Thoracic aorta (tissue), 2 donors: ENCODE measurements at places on chromosomes 4 and X. TPM values are rescaled to one million over a fixed set of nuclear protein-coding genes. Genes with fewer than 3 reads are reported as not detected.

GRCh38 chrX:140507223-140507981, 2.5 kb upstream of the SOX3 start:
- DNase-seq: no peak
- peaks cover 14% of the 10 kb centered on the region for H3K4me1 ChIP-seq
- H3K27me3 ChIP-seq: no peaks in the 10 kb centered on the region
- H3K36me3 ChIP-seq: no peaks in the 10 kb centered on the region
- H3K4me3 ChIP-seq: no peak overlapping the region

- no peak for DNase-seq
- H3K4me1 ChIP-seq: peaks cover 61% of the 10 kb centered on the region
- no peak overlapping the region for H3K4me3 ChIP-seq
- H3K36me3 ChIP-seq: no peaks in the 10 kb centered on the region
Measured at GRCh38 chr4:88814043-88814617, 116.5 kb upstream of the NAP1L5 start.

DNA sequence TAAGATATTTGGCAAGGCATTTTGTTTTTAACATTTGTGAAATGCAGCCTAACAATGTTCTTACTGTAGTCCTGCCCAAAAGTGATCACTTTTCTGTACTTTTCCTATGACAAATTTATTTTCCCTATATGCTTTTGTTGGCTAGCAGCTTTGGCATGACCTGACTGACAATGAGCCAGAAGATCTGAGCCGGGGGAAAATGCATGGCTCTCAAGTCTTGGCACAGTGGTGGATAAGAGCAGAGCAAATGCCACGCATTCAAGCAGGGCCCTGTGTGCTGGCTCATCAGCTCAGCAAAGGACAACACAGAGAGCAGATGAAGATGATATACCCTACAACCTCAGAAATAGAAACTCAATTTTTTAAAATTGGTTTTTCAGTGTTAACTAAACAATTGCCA, 187.3 kb downstream of the ANAPC10 start:
- no peaks in the 10 kb centered on the region for H3K36me3 ChIP-seq
- H3K4me1 ChIP-seq: peaks cover 2% of the 10 kb centered on the region
- no peaks in the 10 kb centered on the region for H3K27me3 ChIP-seq
- H3K4me3 ChIP-seq: no peak overlapping the region
- no peak overlapping the region for H3K27ac ChIP-seq

- DNase-seq: no peak
- H3K27me3 ChIP-seq: no peaks in the 10 kb centered on the region
- H3K36me3 ChIP-seq: no peaks in the 10 kb centered on the region
- peak overlapping the region; percentile 3 for H3K4me3 ChIP-seq
- no peak overlapping the region for H3K27ac ChIP-seq
- H3K4me1 ChIP-seq: no peaks in the 10 kb centered on the region
Measured at GRCh38 chr4:142558851-142559250, 287.2 kb downstream of the INPP4B start.

- H3K27ac ChIP-seq: no peak overlapping the region
- no peaks in the 10 kb centered on the region for H3K27me3 ChIP-seq
- H3K36me3 ChIP-seq: no peaks in the 10 kb centered on the region
- DNase-seq: no peak
Measured at GRCh38 chr4:88240297-88240714, 44.1 kb downstream of the PPM1K start.

GRCh38 chr4:33989820-33990443, 2254.4 kb downstream of the ARAP2 start:
- H3K4me3 ChIP-seq: no peak overlapping the region
- no peak for DNase-seq
- H3K27me3 ChIP-seq: no peaks in the 10 kb centered on the region
- no peaks in the 10 kb centered on the region for H3K36me3 ChIP-seq

DNA sequence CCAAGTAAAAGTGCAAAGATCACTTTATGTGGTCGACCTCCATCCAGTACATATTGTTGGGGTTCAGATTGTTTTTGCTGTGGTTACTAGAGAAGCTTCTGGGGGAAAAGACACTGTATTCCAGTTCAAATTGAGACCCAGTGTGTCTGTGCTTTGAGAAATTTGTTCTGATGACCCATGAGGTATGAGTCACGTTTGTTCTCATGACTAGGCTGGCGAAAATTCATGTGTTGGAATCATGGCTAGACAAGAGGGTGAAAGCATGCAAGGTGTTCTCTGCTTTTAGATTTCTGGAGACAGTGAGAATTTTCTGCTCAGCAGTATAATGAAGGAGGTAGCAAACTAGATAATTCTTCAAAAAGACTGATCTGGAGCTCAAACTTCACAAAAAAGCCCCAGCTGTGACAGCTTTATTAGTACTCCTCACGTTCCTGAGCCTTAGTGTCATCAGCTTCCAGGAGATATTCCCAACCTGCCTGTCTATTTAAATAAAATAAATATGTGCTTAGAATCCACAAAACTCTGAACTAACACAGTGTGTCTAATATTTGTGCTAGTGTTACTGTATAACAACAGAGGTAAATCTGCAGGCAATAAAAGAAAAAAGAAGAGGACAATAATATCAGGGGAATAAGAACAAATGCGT, 24.4 kb upstream of the FAM47B start:
- H3K4me3 ChIP-seq: no peak overlapping the region
- no peak for DNase-seq
- no peaks in the 10 kb centered on the region for H3K27me3 ChIP-seq
- peaks cover 15% of the 10 kb centered on the region for H3K4me1 ChIP-seq
- no peak overlapping the region for H3K27ac ChIP-seq

DNA sequence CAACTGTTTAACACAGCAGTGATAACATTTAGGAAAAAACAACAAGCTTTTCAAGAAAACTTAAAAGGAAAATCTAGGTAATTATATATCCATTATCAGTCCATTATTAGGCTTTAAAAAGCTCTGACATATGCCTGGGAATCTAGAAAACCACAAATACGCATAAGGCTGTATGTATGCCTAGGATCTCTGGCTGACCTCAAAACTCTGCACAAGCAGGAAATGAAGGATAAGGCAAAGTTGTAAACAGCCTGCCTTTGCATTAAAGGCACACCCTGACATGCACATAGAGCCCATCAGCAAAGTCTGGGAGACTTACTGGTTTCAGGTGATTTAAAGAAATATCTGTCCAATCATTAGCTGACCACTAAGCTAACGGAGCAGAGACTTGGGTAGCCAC, 14.0 kb downstream of the TIMP1 start:
- no peak overlapping the region for H3K4me3 ChIP-seq
- H3K36me3 ChIP-seq: no peaks in the 10 kb centered on the region
- no peaks in the 10 kb centered on the region for H3K27me3 ChIP-seq

GRCh38 chr4:157052429-157053040, 23.4 kb upstream of the GLRB start:
- DNase-seq: no peak
- no peaks in the 10 kb centered on the region for H3K36me3 ChIP-seq
- peaks cover 4% of the 10 kb centered on the region for H3K4me1 ChIP-seq
- H3K27me3 ChIP-seq: no peaks in the 10 kb centered on the region
- H3K4me3 ChIP-seq: no peak overlapping the region

DNA sequence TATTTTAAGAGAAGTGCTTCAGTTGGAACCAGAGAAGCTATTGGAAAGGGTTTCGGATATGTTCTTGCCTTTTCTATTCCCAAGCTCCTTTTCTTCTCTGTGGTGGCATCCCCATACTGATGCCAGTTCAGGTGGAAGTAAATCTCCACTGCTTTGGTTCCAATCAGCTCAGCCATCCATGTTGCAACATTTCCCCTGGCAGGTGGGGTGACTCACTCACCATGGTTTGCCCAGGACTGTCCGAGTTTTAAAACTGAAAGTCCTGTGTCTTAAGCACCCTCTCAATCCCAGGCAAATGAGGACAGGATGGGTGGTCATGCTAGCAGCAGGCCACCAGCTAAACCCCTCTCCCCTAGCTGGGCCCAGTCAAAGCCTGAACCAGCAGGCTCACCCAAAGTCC, 15.1 kb downstream of the RAI2 start:
- no peak overlapping the region for H3K4me3 ChIP-seq
- H3K27ac ChIP-seq: no peak overlapping the region
- no peaks in the 10 kb centered on the region for H3K36me3 ChIP-seq
- DNase-seq: no peak

- no peaks in the 10 kb centered on the region for H3K4me1 ChIP-seq
- H3K4me3 ChIP-seq: no peak overlapping the region
- H3K36me3 ChIP-seq: no peaks in the 10 kb centered on the region
- no peaks in the 10 kb centered on the region for H3K27me3 ChIP-seq
Measured at GRCh38 chrX:132114607-132115006, 13.2 kb downstream of the FRMD7 start.

- H3K36me3 ChIP-seq: no peaks in the 10 kb centered on the region
- no peak for DNase-seq
- no peaks in the 10 kb centered on the region for H3K27me3 ChIP-seq
- no peak overlapping the region for H3K4me3 ChIP-seq
Measured at GRCh38 chrX:131764216-131764615, 220.3 kb downstream of the OR13H1 start.

GRCh38 chr4:75051431-75051830, 118.5 kb downstream of the PARM1 start:
- no peak overlapping the region for H3K27ac ChIP-seq
- no peak overlapping the region for H3K4me3 ChIP-seq
- no peak for DNase-seq
- no peaks in the 10 kb centered on the region for H3K4me1 ChIP-seq
- H3K27me3 ChIP-seq: no peaks in the 10 kb centered on the region

DNA sequence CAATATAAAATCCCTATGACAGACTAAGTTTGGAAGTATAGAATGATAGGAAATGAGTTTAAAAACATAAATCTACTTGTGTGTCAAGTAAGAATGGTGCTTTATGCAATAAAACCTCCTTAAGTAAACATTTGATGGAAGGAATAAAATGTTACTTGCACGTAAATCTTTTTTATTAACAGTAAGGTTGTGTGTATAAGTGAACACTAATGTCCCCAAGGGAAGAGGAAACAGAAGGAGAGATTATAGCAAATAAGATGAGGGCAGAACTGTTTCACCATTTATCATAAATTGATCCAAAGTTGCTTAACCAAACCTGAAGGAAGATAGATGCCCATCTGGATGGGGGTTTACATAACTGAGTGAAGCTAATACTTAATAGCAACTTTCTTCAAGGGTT, 86.8 kb downstream of the FRMPD4 start:
- H3K27me3 ChIP-seq: no peaks in the 10 kb centered on the region
- H3K4me1 ChIP-seq: no peaks in the 10 kb centered on the region
- H3K36me3 ChIP-seq: no peaks in the 10 kb centered on the region
- DNase-seq: no peak
- H3K4me3 ChIP-seq: no peak overlapping the region
- H3K27ac ChIP-seq: no peak overlapping the region

- no peak for DNase-seq
- H3K27me3 ChIP-seq: peaks cover 13% of the 10 kb centered on the region
- H3K36me3 ChIP-seq: no peaks in the 10 kb centered on the region
Measured at GRCh38 chr4:80195441-80196140, 1.7 kb upstream of the PRDM8 start.

- no peaks in the 10 kb centered on the region for H3K4me1 ChIP-seq
- H3K36me3 ChIP-seq: no peaks in the 10 kb centered on the region
- no peak overlapping the region for H3K27ac ChIP-seq
- no peak overlapping the region for H3K4me3 ChIP-seq
- H3K27me3 ChIP-seq: no peaks in the 10 kb centered on the region
Measured at GRCh38 chrX:69151866-69152284, 13.4 kb downstream of the PJA1 start.

DNA sequence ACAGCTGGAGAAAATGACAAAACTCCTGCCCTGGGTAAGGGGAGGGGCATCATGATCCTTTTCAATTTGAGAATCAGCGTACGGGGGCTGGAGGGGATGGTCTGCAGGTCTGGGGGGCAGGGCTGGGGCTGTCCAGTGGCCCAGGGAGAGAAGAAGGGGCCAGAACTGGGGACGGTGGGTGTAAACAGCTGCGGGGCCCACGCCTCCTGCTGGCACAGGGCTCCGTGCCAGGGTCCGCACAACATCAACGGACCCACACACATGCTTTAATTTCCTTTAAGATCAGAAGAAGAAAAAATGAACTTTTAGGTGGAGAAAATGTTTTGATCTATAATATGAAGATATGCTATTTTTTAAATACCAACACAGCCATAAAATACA, 52.1 kb downstream of the PSAPL1 start:
- no peaks in the 10 kb centered on the region for H3K36me3 ChIP-seq
- no peak overlapping the region for H3K4me3 ChIP-seq
- no peak for DNase-seq
- no peak overlapping the region for H3K27ac ChIP-seq
- H3K27me3 ChIP-seq: no peaks in the 10 kb centered on the region

DNA sequence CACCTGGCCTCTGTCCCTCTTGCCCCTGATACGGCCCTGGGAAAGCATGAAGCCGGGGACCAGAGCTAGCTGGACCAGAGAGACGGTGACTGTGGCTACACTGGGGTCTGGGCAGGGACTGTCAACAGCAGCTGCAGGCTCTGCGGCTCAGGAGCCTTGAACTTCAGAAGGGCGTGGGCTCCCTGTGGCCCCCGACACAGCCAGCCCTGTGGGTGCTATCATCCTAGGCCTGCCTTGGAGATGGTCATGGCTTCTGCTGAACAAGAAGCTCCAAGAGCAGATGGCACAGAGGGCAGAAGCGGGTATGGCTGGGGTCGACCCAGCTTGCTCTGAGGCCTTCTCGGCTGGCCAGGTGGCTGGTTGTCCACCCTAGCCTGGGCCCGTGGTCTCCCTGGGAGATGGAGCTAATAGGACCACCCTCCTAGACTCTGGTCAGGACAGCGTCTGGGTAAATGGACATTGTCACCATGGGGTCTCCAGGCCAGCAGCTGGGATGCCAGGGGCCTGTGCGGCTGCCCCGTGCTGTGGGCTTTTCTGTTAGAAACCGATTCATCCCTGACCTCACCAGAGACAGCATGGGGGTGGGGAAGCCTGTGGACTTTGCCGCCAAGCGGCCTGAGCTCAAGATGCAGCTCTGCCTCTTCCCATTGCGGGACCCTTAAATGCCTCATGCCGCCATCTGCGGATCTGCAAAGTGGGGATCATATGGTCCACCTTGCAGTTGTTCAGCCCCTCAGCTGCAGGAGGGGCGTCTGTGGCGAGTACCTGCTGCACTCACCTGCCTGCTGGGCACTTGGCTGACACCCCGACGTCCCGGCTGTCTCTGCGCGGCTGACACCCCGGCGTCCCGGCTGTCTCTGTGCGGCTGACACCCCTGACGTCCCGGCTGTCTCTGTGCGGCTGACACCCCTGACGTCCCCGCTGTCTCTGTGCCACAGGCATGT, 21.1 kb downstream of the CPZ start:
- no peaks in the 10 kb centered on the region for H3K27me3 ChIP-seq
- no peak overlapping the region for H3K27ac ChIP-seq

The SPANXD gene
- total RNA-seq: not detected

The TBC1D9 gene
- total RNA-seq: 17.5 TPM

The RTL9 gene
- total RNA-seq: 0.27 TPM

The PNMA6F gene
- total RNA-seq: not detected

The PHF8 gene
- total RNA-seq: 32.9 TPM

The RPL34 gene
- total RNA-seq: 442 TPM

The MAGEA2B gene
- not detected for total RNA-seq

The XAGE2 gene
- not detected for total RNA-seq

The DAPP1 gene
- 1.6 TPM for total RNA-seq
